ENCODE measurements at places on chromosomes 16 and 17.

- no peak for DNase-seq
Measured at GRCh38 chr16:87288753-87289362, 28.3 kb downstream of the C16orf95 start.

- DNase-seq: no peak
Measured at GRCh38 chr17:39447561-39447960, 3.5 kb downstream of the MED1 start.

DNA sequence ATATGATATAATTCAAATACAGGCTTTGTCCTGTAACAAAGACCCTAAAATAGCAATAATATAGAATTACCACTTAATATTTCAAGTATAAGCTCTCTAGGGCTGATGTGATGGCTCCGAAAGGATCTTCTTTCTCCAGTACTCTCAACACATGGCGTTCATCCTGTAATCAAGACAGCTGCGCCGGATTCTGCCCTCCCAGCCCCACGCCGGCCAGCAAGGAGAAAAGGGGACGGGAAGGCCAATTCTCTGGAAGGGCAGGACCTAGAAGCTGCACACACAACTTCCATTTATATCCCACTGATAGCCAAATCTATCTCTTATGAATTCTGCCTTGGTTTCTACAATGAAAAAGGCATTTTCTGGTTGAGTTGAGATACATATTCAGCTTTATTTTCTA, 32.0 kb downstream of the CCDC182 start:
- no peak for DNase-seq

DNA sequence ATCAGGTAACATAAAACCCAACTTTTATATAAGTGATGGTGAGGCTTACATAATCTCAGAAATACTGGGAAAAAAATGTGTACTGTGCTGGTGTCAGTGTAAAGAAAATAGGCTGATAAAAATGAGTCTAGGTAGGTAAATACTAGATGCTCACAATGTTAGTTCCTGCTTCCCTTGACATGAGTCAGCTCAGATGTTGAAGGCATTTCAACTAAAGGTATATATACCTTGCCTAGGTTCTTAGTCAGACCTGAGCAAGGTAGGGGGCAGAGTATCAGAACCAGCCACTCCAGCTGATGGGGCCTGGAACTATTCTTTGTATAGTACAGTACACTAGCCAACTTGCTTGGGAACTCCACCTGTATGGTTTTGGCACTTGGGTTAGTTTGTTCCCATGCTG, 51.0 kb upstream of the CA10 start:
- no peak for DNase-seq

DNA sequence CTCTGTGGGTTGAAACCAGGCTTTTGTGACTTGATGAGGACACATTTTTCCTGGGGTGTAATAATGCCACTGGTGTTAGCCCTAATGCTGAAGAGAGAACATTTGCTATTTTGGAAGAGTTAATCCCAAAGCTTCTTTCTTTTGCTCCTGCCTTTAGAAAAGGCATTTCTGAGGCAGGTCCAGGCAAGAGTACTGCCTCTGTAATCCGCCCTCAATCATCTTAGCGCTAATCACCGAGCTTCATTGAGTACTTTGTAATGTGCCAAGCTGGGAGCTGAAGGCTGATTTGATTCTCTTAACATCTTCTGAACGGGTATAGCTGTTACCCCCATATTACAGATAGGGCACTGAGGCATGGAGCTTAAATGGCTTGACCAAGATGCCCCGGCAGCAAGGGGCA, 60.3 kb downstream of the AKAP1 start:
- no peak for DNase-seq

- no peak for DNase-seq
Measured at GRCh38 chr16:56368545-56368944, 56.8 kb downstream of the AMFR start.

DNA sequence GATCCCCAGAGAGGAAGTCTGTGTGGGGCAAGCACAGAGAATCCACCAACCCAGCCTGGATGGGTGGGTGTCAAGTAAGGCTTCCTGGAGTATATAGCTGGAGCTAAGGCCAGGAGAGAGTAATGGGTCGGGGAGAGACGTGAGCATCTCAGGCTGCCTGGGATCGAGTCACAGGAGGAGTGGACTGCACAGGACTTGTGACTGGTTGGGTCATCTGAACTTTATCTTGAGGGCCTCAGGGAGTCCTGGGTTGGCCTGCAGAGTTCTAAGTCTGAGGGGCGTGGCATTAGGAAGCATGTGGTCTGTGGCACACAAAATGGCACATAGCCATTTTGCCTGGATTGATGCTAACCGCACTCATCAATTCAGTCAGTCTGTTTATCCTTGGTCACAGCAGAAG, 1.5 kb downstream of the PLA2G15 start:
- DNase-seq: no peak

DNA sequence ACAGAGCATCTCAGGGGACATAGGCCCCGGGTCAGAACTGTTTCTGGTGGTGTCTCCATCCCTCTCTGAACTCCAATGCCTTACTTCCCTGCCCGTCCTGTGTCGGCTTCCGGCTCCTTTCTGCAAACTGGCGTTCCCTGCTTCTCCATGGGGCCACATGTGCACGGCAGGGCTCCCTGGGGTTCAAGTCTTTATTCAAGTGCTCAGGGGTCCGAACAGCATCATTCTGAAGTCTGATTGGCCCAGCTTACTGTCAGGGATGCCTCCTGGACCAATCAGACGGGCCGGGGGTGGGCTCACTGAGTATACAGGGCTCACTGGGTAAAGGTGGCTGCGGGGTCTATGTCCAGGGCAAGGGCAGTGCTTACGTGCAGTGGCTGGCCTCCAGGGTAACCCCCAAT, 17.1 kb downstream of the C16orf82 start:
- DNase-seq: no peak

- DNase-seq: no peak
Measured at GRCh38 chr16:68993456-68993855, 112.0 kb upstream of the HAS3 start.

GRCh38 chr17:27660436-27660835, 29.4 kb downstream of the LGALS9 start:
- no peak for DNase-seq

DNA sequence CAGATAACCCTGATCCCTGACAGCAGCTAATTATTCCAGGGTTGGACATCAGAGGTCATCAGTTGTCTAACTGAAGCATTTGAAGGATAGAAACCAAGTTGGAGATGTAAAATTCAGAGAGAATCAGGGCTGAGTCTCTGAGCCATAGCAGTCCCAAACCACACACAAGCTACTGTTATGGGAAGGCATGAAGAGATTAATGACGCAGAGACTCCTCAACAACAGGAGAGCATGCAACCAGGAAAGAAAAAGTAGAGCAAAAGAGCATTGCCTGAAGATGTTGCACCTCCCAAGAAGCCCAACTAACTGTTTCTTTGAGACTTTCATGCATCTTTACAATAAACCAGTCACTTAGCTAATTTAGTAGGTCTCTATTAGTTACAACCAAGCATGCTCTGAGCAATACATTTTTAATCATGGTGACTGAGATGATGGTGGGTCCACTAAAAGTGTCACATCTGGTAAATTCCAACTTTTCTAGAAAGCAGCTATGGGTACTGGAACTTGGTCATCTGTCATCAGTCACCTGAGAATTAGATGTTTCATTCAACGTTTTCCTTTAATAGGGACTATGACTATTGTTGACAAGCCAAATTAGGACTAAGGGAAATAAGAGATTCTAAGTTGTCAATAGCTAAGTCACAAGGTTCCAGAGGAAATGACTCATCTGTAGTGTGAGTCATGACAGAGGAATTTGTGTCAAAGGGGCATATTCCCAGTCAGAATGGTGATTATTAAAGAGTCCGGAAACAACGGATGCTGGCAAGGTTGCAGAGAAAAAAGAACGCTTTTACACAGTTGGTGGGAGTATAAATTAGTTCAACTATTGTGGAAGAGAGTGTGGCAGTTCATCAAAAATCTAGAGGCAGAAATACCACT, 239.8 kb downstream of the CHD9NB start:
- no peak for DNase-seq

- no peak for DNase-seq
Measured at GRCh38 chr17:7440113-7440833, 961 bp downstream of the FGF11 start.

DNA sequence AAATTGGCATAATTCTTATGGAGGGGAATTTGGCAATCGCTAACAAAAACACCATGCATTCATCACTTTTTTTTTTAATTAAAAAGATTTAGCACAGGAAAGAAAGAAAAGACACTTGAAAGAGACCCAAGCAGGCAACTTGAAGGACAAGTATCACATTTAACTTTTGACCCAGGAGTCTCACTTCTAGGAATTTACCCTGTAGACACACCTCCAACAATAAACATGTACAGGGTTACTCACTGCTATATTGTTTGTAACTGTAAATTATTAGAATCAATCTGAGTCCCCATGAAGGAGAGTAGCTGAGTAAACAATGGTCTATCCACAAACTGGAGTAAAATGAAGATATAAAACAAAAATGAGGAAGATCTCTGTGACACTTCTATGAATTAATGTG, 10.1 kb downstream of the KIAA0753 start:
- DNase-seq: no peak

DNA sequence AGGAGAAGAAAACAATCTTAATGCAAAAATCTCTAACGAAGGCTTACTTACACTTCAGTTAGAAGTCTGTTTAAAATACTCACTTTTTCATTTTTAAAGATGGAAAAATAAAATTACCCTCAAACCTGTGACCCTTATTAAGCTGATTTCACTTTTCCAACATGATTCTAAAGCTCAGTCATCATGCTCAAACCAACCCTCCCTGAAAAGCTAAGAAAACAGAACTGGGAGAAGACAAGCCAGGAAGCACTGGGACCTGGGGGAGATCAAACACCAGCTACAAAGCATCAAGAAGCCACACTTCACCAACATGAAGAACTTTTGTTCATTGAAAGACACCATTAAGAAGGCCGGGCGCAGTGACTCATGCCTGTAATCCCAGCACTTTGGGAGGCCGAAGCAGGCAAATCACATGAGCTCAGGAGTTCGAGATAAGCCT, 88.8 kb downstream of the LITAF start:
- DNase-seq: no peak

GRCh38 chr16:8739989-8740704, 57.3 kb downstream of the TMEM186 start:
- no peak for DNase-seq

DNA sequence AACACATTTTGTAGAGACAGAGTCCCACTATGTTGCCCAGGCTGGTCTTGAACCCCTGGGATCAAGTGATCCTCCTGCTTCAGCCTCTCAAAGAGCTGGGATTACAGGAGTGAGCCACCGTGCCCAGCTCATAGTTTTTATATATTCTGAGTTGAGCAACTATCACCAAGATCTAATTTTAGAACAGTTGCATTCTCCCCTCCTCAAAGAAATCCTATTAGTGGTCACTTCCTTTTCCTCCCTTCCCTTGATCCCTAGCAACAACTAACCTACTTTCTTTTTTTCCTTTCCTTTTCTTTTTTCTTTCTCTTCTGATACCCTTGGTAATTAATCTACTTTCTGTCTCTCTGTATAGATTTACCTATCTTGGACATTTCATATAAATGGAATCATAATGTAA, 61.5 kb upstream of the B4GALNT2 start:
- no peak for DNase-seq

DNA sequence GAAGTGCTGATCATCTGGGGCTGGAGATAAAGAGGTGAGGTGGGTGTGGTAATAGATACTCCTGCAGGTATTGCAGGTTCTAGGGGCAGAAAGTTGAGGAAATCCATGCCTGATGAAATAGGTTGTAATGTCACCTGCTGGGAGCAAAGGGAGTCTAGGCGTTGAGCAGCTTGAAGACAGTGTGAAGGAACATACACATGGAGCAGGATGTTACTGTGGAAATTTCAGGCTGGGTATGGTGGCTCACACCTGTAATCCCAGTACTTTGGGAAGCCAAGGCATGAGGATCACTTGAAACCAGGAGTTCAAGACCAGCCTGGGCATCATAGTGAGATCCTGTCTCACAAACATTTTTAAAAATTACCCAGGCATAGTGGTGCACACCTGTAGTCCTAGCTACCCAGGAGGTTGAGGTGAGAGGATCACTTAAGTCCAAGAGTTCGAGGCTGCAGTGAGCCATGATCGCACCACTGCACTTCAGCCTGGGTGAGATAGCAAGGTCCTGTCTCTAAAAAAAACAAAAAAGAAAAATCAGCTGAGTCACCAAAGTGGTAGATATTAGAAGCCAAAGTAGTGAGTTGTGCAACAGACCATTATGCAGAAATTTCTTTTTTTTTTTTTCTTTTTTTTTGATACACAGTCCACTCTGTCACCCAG, 9.1 kb upstream of the CRYBA1 start:
- no peak for DNase-seq
